ENCODE measurements at places on chromosomes 2 and 18. TPM values are rescaled to one million over a fixed set of nuclear protein-coding genes. Genes with fewer than 3 reads are reported as not detected.

The PLCD4 gene
- total RNA-seq, result 8.5 TPM

DNA sequence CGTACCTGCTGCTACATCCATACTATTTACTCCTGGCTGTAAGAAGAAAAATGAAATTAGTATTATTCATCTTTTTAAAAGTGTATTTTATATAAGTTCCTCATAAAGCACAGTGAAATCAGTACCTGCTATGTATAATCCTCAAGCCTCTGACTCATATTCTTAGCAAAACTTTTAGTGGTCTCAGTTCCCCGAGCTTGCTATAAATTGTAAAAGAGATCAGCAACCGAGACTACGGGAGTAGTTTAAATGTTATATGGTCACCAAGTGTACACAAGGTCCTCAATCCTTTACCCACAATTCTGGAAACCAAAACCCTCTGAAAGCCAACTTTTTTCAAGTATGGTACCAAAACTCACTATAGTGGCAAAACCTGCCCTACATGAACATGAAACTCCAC lies 24.2 kb downstream of the PRPF40A start:
- DNase-seq, result no peak

DNA sequence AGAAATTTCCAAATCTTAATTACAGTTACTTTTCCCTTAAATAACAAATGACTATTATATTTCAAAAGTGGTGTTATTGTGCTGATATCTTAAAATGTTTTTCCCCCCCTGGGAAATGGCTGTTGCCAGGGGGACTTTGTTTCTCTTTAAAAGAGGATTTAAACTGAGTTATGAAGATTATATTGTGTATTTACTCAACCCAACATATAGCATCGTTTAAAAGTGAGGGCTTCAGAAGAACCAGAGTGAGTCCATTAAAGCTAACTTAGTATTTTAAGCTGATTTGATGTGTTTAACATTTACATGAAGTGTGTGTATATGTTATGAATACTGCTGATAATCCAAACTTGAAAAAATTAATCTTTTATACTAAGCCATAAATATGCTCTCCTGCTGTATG lies 81.6 kb downstream of the COL5A2 start:
- DNase-seq, result no peak

DNA sequence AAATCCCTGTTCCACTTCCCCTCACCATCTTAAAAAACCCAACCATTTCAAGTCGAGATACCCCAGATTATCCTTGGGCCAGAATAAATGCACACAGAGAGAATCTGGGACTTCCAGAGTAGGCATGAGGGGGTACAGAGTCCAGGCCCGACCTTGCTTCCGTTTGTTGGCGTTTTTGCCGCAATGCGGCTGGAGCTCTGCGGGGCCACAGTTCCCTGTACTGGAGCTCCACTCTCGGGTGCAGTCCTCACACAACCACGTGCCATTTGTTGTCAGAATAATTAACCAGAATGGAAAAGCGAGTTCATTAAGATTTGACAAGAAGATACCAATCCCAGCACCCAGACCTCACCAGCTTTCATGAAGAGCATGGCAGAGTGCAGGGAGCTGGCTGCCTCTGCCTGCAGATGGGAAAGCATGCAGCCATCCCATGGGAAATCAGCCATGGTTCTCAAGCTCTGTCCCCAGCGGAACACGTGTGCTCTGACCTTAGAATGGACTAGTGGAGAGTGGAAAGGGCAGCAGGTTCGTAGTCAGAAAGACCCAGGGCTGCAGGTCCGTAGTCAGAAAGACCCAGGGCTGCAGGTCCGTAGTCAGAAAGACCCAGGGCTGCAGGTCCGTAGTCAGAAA lies 472.8 kb downstream of the EIPR1 start:
- no peak for DNase-seq

DNA sequence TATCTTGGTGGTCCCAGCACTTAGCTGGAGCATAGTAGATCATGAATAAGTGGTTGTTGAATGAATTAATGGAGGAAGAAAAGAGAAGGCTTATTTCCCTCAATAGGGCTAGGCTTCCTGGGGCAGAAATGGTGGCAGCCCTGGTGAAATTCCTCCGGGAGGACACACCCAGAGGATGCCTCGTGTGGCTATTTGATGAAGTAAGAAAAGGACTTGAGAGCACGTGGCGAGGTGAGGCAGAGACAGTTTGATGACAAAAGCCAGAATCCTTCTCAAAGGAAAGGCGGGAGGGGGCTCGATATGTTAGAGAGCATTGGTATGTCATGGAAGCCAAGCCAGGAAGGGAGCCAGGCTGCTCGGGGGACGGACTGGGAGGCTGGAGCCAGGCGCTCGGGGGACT lies 14.7 kb downstream of the FAM228A start:
- no peak for DNase-seq

GRCh38 chr2:23691565-23691964 lies 235.4 kb downstream of the ATAD2B start:
- no peak for DNase-seq

GRCh38 chr2:217820091-217820819 lies 182.5 kb downstream of the TNS1 start:
- DNase-seq, result no peak

DNA sequence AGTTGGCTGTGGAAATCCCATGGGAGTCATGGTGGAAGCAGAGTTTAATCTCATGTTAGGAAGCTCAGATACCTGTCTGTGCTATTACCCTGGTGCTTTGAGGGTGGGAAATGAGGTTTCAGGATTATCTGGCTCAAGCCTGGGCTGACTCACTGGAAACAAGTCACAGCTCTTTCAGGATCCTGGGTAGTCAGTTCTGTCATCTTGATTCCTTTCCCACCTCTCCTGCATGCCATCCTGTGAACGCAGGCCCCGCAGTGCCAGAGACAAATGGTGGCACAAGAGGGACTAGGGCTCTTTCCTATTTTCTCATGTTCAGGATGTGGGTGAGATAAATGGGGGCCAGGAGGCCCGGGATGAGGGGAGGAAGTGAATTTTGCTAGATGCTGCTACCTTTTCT lies 3.7 kb upstream of the FAM136A start:
- no peak for DNase-seq

DNA sequence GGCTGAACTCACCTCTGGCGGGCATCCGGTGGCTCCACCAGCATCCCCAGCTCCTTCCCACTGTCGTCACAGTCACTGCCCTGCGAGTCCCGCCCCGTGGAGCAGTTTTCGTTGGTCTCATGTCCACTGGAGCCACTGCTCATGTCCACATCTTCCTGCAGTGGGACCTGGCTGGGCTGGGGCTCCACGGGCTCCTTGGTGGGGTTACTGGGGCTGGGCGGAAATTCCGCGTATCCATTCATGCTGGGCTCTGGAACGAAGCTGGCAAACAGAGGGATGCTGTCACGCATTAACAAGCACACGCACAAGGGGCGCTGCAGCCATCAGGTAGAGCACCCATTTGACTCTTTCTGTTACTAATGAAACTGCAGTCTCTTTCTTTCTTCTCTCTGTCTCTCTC lies 10.7 kb downstream of the PER2 start:
- no peak for DNase-seq

The IL1R2 gene
- total RNA-seq, result 4.3 TPM

GRCh38 chr2:127700527-127701192 lies 637 bp upstream of the SFT2D3 start:
- DNase-seq, result peak; percentile 69
